ENCODE measurements at places on chromosomes 4 and X. TPM values are rescaled to one million over a fixed set of nuclear protein-coding genes. Genes with fewer than 3 reads are reported as not detected.

DNA sequence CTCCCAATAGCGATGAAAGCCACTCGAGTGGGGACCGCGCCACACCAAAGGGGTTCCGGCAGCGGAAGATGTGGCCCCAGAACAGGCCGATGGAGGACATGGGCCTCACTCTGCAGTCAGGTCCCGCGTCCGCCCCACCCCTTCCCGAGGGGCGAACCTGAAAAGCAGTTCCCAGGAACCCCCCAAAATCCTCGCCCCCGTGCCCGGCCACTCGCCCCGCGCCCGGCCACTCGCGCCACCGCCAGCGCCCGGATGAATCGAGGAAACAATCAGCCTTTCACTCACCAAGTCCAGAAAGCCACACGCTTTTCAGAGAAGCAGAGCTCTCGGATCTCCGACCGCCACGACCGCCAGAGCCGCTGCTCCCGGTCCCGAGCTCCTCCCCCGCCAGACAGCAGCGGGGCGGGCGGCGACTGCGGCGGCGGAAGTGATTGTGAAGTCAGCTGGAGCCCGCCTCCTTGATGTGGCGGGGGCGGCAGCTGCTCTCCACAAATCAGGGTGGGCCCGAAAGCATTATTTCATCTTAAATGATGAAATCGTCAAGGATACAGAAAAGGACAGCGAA lies at the start of gene PJA1:
TSS of gene PJA1 (minus strand) at position 367 of the 565 bp plus-strand sequence. CDS start 2,380 bp downstream, outside the sequence.
- peak; percentile 65 for DNase-seq

DNA sequence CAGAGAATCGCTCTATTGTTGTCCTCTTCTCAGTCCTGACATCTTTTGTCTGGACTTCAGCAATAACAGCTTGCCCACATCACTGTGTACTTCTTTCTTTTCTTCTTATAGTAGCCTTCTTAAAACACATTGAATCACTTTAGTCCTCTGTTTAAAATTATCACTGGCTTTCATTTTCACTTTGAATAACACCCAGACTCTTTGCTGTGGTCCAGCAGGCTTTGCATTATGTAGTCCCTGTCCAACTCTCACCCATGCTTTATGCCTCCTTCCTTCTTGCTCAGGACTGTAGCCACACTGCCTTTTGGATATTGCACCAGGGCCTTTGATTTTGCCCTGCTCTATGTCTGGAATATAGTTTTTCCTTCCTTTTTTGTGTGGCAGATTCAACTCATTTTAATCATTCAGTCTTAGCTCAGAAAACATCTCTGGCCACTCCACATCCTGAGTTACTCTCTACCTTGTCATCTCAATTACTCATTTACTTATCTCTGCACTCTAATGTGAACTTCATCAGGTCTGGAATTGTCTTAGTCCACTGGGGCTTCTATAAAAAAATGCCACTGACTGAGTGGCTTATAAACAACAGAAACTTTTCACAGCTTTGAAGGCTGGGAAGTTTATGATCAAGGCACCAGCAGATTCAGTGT lies 168.2 kb downstream of the C4orf33 start:
- DNase-seq: no peak

ADD1 gene
- total RNA-seq: 196 TPM

- DNase-seq: no peak
Observed at GRCh38 chr4:110074570-110074969, 123.8 kb downstream of the ELOVL6 start.

GRCh38 chr4:163772238-163772637 lies 277.7 kb downstream of the TMA16 start:
- DNase-seq: no peak

DNA sequence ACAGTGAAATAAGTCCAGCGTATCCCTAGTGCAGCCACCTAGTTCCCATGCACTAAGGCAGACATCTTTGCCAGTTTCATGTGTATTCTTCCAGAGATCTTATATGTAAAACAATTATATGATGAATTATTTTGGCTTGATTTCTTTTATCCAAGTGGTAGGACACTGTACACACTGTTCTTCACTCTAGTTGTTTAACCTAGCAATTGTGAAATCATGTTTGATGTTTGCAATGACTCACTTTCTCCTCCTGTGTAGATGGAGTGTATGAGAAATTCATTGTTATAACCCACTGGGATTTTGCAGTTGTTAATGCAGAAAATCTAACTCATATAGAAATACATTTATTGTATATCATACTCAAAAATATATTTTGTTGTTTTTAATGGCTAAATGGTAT lies 17.5 kb upstream of the TBC1D1 start:
- DNase-seq: no peak

SLITRK4 gene
- total RNA-seq: 8.1 TPM

GAB1 gene
- 81.7 TPM for total RNA-seq

SPP1 gene
- total RNA-seq: 15.0 TPM

EDNRA gene
- total RNA-seq: 72.7 TPM

Measured in right atrium auricular region (tissue), 2 donors.